CD4-positive, alpha-beta T cell treated with Interleukin-2 at 100 ng/mL for 4 hours (primary cell): ENCODE measurements at places on chromosomes 12 and 14.

DNA sequence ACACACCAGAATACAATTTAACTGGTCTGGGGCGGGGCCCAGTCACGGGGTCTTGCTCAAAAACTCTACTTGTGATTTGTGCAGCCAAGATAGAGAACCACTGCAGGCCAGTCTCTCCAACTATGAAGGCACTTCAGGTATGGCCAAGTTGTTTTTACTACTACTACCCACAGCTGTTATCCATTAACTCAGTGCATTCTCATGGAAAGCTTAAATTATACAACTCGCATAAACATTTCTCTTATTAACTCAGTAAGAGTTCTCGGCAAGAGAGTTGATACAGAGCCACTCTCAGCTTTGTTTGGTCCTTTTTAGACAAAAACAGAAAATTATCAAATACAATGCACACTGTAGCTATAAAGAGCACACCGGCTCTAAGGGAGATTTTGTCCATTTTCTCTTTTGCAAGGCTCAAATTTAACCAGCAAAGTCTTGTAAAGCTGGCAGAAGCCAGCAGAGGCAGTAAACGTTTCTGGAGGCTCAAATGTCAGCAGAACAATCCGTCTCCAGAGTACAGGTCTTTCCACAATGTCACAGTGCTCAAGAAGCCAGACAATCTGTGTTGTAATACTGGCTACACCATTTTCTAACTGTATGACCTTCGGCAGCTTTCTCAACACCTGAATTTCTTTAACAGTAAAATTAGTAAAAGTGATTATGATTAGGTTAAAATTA, 85.9 kb downstream of the PTGER2 start:
- no peak for DNase-seq

DNA sequence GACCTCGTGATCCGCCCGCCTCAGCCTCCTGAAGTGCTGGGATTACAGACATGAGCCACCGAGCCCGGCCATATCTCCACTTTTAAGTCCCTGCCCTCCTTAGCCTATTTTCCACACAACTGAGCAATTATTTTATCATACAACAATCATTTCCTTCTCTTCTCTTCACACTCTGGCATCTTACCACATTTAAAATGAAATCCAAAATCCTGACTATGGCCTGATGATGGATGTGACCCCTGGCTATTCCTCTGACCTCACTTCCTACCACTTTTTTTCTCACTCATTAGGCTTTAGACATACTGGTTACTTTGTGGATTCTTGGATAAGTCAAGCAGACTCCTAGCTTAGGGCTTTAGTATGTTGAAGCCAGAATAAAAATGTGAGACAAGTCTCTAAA, 21.9 kb upstream of the EID3 start:
- DNase-seq: no peak

GRCh38 chr14:67940486-67941455, 121.2 kb downstream of the RAD51B start:
- no peak for DNase-seq

DNA sequence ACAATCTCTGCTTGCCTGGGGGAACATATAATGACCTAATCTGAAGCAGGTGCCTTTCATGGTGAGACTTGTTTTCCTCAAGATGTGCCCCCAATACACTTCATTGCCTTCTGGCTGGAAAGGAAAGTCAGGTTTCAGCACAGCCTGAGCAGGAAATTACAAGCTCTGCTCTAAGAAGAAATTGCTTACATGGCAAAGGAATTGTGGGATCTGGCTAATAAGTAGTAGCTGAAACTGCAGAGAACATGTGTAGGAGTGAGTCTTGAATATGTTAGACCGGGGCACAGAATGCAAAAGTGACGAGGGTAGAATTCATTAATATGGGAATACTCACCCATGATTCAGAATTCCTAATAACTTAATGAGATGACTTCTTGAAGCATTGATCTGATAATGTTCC, 6.3 kb upstream of the CFAP54 start:
- no peak for DNase-seq

GRCh38 chr12:50992819-50993218, 33.4 kb downstream of the SLC11A2 start:
- DNase-seq: no peak
